ENCODE measurements at places on chromosomes 13 and 19.

DNA sequence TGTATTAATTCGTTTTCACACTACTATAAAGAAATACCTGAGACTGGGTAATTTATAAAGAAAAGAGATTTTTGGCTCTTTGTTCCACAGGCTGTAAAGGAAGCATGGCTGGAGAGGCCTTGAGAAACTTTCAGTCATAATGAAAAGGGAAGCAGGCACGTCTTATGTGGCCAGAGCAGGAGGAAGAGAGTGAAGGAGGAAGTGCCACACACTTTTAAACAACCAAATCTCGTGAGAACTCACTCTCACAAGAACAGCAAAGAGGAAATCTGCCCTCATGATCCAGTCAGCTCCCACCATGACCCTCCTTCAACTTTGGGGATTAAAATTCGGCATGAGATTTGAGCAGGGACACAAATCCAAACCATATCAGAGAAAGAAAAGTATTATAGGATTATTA, 1255.9 kb upstream of the MIR17HG start:
- DNase-seq: no peak

- DNase-seq: no peak
Measured at GRCh38 chr19:31727536-31727935, 378.3 kb upstream of the TSHZ3 start.

- no peak for DNase-seq
Measured at GRCh38 chr13:45773236-45773635, 71.1 kb downstream of the CBY2 start.

DNA sequence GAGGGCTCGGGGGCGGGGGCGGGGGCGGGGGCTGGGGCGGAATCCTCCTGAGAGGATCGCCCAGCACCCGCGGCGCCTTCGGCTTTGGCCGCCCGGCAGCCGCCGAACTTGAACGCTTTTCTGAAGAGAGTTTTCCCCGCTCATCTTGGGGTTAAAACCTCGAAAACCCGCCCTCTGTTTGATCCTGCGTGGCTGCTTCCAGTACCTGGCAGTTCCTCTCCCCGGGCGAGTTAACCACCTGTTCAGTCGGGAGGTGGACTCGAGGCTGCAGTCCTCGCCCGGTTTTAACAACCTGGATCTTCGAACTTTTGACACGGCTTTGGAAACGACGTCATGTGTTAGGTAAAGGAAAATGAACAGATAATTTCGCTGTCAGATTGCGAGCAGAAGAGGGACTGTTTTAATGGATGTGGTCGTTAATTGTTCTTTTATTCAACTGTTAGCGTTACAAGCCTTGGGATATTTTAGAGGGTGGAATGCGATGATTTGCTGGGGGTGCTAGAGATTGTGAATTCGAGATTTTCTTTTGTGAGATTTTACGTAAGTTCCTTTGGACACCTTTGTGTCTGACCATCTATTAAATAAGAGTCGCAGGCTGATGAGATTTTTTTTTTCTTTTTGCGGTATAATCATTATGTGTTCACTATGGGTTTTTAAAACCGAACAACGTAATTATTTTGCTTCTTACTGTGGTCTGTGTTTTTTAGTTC, 1.0 kb downstream of the FNDC3A start:
- DNase-seq: no peak

DNA sequence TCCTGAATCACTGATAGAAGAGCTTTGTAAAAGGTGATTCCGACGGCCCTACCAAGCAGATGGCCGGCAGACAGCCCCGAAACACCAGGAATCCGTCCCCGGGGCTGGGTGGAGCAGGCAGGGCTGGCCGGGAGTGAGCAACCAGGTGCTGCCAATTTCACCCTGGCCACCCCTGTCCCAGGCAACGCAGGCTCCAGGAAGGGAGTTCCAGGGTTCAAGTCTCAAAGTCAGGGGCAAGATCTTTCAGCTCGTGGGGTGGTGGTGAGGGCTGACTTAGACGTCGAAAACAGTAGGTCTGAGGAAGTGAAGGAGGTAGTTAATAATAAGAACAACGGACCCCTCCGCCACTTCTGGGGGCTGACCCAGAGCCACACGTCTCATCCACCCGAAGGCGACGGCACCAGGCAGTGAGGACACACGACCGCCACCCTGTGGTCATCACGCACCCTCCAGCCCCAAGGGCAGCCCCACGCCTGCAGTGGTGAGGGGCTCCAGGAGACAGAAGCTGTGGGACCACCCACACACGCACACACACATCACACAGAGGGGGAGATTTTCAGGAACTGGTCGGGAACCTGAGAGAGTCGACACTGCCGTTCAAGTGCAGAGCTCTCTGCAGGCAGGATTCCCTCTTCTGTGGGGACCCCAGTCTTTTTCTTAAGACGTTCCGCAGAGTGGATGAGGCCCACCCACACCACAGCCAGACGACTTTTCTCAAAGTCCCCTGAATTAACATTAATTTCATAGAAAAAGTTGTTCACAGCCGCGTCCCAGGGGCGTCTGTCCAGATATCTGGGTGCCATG, 67.2 kb downstream of the SPACA7 start:
- DNase-seq: no peak

GRCh38 chr13:32330441-32330840, 15.1 kb downstream of the BRCA2 start:
- DNase-seq: no peak

GRCh38 chr13:91647361-91647990, 249.1 kb downstream of the GPC5 start:
- DNase-seq: no peak

- DNase-seq: no peak
Measured at GRCh38 chr19:30570194-30570593, 198.0 kb downstream of the ZNF536 start.

DNA sequence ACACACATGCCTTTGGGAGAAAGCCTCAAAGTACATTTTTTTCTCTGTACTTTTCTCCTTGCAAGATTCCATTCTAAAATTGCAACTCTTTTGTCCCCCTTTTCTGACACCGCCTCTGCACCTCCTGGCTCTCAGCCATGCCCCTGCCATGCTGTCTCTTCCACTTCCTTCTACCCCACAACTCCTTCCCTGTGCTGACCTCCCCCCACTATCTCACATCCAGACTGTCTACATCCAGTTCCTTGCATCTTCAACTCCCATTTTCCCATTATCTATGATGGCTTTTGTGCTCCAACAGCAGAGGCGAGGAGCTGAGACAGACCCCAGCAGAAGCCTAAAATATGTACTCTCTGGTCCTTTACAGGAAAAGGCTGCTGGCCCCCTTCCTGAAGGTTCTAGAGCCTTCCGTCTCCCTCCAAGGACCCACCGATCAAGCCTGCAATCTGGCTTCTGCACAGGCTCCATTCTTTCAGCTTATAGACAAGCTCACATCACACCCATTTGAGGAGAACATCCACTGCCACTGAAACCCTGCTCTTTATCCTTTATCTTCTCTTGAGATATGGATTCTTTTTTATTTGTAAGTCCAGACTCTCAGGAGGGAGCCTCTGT, 50.2 kb downstream of the RFX2 start:
- no peak for DNase-seq

DNA sequence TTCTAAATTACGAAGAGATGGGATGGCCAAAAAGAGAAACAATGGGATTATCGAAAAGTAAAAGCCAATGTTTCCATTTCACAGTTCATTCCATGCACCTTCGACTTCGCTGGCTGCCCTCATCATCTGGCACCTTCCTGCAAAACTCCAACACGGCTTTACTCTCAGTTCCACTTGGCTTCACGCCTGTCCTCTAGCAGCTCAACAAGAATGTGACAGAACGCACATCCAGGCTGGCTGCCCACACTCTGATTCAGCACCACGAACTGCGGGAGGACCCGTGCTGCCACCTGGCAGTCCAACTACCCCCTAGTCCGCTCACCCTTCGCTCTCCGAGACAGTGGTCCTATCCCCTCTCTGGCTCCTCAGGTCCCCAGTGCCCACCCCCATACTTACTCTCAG, 11.7 kb downstream of the ATP7B start:
- no peak for DNase-seq

DNA sequence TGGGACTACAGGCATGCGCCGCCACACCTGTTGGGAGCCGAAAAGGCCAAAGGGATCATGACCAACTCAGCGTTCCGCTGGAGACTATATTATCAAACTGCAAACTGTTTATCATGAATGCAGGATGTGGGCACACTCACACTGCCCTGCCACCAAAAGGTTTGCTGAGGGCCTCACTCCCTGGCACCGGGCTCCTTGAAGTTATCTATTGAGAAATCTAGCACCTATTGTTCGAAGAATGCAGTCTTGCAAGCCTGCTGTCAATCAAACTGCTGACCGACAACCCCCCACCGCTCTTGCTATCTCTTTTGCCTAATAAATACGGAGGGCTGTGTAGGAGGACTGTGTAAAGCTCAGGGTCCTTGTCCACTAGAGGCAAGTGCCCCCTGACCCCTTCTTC, 5.2 kb upstream of the ZNF836 start:
- DNase-seq: no peak

DNA sequence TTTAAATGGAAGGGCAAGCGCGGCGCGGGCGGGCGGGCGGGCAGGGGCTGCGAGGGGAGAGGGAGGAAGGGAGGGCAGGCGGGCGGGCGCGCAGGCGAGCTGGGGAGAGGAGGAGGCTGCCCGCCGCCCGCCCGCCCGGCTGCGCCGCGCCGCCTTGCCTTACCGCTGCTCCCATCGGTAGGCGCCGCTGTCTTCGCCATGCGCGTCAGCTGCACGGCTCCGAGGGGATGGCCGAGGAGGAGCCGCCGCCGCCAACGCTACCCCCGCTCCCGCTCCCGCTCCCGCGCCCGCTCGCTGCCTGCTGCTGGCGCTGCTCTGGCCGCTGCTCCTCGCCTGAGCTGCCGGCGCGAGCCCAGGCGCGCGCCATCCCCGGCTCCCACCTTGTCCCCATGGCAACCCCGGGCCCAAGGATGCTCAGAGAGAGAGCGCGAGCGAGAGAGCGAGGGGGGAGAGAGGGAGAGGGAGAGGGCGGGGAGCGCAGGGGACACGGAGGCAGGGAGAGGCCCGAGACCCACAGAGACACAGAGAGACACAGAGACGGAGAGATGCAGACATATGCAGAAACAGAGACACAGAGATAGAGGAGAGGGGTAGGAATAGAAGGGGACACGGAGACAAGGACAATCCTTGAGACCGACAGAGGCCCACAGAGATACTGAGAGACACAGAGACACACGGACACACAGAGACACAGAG, 40.3 kb downstream of the DEDD2 start:
- peak; percentile 55 for DNase-seq

GRCh38 chr13:29621051-29621800, 25.7 kb upstream of the SLC7A1 start:
- DNase-seq: no peak

DNA sequence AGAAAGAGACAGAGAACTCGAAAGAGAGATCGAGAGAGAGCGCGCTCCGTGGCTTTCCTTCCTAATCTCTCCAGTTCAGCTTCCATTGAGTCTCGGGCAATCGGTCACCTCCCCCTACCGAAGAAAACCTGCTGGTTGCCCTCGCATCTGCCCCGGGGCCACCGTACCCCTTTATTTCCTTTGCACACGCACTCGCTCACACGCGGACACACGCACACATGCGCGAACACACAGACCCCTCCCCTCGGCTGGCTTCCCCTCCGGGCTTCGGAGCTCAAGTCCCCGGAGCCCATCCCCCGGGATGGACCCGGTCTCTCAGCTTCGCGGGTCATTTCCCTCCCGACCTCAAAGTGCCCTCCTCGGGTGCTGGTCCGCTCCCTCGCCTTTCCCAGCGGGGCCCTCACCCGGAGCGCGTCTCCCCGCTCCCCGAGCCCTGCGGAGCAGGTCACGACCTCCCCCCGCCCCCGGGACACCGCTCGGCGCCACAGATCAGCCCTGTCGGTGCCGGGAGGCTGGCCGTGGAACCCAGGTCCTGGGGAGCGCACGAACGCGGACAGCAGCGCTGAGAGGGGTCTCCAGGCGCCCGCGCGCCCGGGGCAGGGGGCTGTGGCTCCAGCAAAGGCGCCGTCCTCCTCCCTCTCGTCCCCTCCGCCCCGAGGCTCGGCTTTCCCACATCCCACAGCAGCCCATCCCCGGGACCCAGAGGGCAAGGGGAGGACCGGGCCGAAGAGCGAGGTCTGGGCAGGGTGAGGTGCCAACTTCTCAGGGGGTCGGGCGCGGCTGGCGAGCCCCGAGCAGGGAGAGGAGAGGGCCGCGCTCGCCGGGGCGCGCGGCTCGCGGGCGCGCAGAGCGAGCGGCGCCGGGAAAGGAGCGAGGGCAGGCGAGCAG, 1.8 kb downstream of the DACH1 start:
- no peak for DNase-seq

GRCh38 chr19:52214241-52214640, 24.4 kb downstream of the PPP2R1A start:
- no peak for DNase-seq

- no peak for DNase-seq
Measured at GRCh38 chr13:44876782-44877324, 112.4 kb downstream of the NUFIP1 start.

- DNase-seq: no peak
Measured at GRCh38 chr13:71867131-71867814, at the start of gene DACH1. Gene DACH1 (minus strand): TSS chr13:71867204.

DNA sequence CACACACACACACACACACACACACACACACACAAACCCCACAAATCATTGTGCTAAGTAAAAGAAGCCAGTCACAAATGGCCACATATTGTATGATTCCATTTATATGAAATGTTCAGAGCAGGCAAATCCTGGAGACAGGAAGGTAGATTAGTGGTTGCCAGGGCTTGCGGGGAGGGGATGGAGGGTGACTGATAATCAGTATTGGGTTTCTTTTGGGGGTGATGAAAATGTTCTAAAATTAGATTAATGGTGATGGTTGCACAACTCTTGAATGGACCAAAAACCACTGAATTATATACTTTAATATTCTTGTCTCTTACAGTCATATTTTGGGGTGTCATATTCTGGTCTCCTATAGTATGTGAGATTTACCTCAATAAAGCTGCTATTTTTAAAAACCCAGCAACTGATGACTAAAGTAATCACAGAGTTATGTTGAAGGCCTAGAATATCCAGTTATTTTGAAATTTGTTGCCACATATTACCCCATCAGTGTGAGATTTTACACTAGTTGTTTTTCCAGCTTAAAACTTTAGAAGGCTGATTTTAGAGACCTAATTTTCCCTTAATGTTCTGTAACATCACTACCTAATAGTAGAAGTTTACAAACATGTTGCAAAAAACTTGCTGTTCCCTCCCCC, 20.3 kb downstream of the FLT1 start:
- DNase-seq: no peak

GRCh38 chr13:97030705-97031452, 36.6 kb upstream of the OXGR1 start:
- DNase-seq: no peak

GRCh38 chr13:111559612-111560403, 239.4 kb downstream of the TEX29 start:
- DNase-seq: no peak

GRCh38 chr13:90500569-90500968, 846.9 kb upstream of the MIR17HG start:
- DNase-seq: no peak

DNA sequence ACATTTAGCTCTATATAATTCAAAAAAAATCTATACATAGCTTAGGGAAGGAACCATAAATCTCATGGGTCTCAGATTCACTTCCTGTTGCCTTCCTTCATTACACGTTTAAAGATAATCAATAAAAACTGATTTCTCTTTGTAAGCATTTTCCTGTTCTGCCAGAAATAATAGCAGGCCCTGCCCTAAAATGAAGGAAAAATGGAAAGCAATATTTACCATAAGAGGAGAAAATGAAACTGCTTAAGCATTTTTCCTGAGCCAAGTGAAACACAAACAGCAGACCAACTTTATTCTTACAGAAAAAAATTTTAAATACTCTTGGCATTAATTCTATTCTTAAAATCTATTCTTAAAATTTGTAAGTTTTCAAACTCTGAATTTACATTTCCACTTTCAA, 4.0 kb downstream of the LHFPL6 start:
- DNase-seq: no peak

- no peak for DNase-seq
Measured at GRCh38 chr13:113062691-113063090, 42.9 kb upstream of the F7 start.

GRCh38 chr13:113029487-113030258, 60.7 kb downstream of the MCF2L start:
- peak; percentile 69 for DNase-seq

Data from activated CD4-positive, CD25-positive, alpha-beta regulatory T cell treated with anti-CD3 and anti-CD28 coated beads, Interleukin-2, amount 50 U/mL, for 72 hours (primary cell).